Left lung (tissue), 14 donors: ENCODE measurements at places on chromosomes 4 and X.

- no peak for DNase-seq
These were observed 55.2 kb downstream of the AREG start for GRCh38 chr4:74499986-74500781.

- DNase-seq: no peak
These were observed 52.6 kb upstream of the PPARGC1A start for GRCh38 chr4:23942471-23942870.

GRCh38 chrX:38999099-38999498 lies 197.8 kb downstream of the MID1IP1 start:
- no peak for DNase-seq

DNA sequence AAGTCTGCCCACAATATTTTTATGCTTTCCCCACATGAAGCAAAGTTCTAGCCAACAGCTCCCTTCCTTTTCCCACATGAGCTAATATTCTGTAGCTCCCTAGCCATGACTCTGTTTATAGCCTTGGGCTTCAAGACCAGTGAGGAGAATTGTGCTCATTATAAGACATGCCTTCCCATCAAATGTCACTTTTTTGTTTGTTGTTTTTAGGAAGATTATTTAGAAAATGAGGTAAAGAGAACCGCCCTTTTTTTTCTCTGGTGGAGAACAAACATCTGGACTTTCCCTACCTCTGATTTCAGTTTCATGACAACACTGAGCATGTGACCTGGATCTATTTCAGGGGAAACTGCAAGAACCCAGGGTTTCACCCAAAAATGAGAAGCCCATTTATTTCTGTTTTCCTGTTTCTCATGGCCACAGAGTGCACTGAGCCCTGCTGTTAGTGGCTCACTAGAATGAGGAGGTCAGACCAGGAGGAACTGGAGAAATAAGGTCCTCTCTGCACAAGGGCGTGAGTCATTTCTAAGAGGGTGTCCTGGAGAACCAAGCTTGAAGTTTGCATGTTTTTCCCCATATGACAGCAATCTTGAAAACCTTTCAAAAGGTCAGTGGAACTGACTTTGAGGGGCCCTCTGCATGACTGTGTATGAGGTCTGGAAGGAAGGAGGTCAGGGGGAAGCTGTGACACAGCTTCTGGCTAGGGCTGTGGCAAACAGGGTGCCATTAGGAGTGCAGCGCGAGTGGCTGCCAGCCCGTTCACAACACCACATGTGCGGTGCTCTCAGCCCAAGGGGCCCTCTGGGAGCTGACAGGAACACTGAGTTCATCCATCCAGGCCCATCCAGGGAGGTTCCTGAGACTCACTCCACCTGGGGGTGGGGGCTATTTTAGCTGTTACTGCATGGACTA lies 55.2 kb downstream of the CHST7 start:
- DNase-seq: peak; percentile 76

DNA sequence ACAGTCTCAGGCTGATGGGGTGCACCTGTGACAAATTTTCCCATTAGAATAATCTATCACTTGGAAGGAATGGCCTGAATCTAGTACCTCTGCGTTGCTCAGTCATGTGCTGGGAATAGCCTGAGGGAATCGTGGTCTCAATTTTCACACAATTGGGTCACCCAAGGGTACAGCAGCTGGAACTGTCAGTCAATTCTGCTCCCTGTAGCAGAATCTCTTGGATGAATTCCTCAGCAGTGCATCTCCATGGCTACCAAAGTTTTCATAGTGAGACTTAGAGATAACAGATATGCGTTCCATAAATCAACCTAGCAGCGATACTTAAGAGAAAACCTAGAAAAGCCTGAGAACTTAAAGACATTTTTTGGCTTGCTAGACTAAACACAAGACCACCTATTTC lies 288.7 kb upstream of the CTSO start:
- no peak for DNase-seq

- no peak for DNase-seq
These were observed 79.7 kb upstream of the GNPDA2 start for GRCh38 chr4:44806071-44806470.

GRCh38 chr4:17939054-17939453 lies 82.5 kb downstream of the LCORL start:
- no peak for DNase-seq

GRCh38 chr4:22607382-22607781 lies 85.4 kb upstream of the GBA3 start:
- DNase-seq: peak; percentile 47

DNA sequence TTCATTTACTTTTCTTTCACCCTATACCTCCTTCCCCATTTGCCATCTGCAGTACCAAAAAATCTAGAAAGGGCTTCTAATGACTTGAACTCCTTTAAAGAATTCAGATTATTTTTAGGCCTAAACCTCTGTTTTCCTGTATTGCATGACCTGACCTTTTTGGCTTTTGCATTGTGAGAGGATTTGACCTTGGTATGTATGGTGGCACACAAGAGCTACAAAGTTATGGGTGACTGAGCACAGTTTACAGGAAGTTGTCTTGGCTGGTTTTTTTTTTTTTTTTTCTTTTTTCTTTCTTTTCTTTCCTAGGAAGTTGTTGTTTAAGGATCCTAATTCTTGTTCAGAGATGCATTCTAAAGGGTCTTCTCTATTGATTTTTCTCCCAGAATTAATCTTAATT lies 32.0 kb upstream of the MTMR8 start:
- no peak for DNase-seq

GRCh38 chr4:133154725-133155124 lies 5.6 kb downstream of the PCDH10 start:
- peak; percentile 12 for DNase-seq

DNA sequence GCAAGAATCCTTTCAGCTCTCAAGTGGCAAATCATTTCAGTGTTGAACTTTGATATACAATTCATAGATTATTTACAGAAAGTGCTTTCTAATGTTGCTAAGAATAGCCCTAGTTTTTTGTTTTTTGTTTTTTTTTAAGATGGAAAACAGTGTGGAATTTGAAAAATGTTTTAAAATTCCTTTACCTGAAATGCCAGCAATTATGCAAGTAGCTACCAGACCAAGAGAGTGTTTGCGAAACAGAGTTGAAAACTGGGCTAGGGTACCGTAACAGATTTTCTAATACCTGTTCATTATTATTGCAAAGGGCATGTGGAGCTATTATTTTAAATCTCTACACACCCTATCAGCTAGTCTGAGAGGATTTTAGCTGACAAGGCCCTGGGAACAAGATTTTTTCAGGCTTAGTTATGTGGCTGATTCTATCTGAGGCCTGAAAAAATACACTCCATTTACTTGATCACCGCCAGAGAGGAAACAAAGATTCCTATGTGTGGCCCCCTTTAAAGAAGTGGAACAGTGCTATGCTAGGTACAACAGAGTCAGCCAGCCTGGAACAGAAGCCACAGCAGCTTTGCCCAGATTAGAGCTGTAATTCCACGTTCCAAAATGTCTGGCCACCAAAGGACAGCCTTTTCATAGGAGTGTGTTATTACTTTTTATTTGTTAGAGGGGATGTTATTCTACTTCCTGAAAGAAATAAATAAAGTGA lies 46.9 kb upstream of the SLC39A8 start:
- DNase-seq: no peak

- no peak for DNase-seq
These were observed 42.6 kb downstream of the RGS12 start for GRCh38 chr4:3335385-3335784.

- no peak for DNase-seq
These were observed 31.6 kb upstream of the SOD3 start for GRCh38 chr4:24763631-24764297.

DNA sequence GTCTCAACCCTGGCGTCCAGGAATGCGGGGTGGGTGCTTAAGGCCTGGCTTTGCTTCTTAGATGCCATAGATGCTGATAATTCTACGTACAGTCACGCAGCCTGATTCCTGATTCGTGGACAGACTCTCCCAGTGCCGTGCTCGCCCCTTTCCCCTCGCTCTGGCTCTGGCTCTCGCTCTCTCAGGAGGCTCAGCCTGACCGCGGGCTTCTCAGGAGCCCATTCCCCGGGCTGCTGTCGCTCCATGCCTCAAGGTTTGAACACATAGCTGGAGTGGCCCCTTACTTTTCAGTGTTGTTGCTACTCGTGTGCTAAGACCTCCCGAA lies 59.2 kb upstream of the ZC4H2 start:
- peak; percentile 41 for DNase-seq

GRCh38 chrX:134658760-134659023 lies 421 bp upstream of the PLAC1 start:
- DNase-seq: no peak

DNA sequence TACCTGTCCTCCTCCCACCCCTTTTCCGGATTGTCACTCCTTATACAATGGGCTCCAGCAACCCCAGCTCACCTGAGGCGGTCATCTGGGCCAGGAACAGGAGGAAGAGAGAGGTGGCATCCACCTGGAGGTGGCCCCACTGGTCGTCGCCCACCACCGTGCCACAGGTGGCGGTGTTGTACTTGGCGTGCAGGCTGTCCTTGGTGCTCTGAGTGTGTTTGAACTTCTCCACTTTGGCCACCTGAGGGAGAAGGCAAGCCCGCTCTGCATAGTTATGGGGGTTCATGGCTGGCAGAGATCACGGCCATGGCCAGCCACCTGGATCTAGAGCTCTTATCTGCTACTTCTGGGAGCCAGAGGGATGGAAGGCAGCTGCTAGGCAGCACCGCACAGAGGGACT lies 32.9 kb downstream of the PHKA2 start:
- no peak for DNase-seq
